GM23338 (cell line): ENCODE measurements at places on chromosomes 7 and 10. TPM values are rescaled to one million over a fixed set of nuclear protein-coding genes. Genes with fewer than 3 reads are reported as not detected.

DNA sequence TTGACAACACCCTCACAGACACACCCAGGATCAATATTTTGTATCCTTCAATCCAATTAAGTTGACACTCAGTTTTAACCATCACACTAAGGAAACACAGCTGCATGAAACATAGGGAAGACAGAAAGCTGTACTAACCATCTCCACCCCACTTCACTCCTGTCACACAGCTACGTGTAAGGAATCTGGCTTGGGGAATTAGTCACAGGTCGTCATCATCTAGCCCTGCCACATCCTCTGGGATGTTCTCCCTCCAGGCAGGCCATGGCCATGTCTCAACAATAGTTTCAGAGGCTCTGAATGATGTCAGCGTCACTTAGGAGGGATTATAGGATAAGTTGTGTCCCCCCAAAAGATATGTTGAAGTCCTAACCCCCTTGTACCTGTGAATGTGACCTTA lies 10.8 kb upstream of the SEMA3C start:
- no peaks in the 10 kb centered on the region for H3K27me3 ChIP-seq
- no peaks in the 10 kb centered on the region for H3K36me3 ChIP-seq
- H3K4me3 ChIP-seq: no peak overlapping the region
- no peak overlapping the region for H3K27ac ChIP-seq

DNA sequence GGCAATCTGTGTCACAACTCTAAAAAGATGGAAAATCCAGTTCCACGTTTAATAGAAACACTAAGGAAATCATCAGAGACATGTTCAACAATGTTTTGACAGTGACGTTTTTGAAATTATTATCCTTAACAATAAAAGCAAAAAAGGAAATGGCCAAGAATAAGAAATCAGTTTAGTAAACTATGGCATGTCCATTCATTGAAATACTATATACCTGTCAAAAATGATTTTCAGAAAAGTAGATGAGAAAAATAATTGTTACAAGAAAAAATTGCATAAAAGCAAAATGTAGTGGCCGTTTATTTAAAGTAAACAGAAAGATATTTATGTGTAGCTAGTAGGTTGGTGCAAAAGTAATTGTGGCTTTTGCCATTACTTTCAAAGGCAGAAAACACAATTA lies 345.4 kb upstream of the NPSR1 start:
- no peaks in the 10 kb centered on the region for H3K4me1 ChIP-seq
- no peak overlapping the region for H3K4me3 ChIP-seq
- no peaks in the 10 kb centered on the region for H3K27me3 ChIP-seq
- no peak overlapping the region for H3K27ac ChIP-seq
- H3K36me3 ChIP-seq: no peaks in the 10 kb centered on the region; the same call in 1 of the 2 replicates

- no peaks in the 10 kb centered on the region for H3K27me3 ChIP-seq
- peaks cover 18% of the 10 kb centered on the region for H3K4me1 ChIP-seq
- H3K27ac ChIP-seq: no peak overlapping the region
- no peak overlapping the region for H3K4me3 ChIP-seq
These were observed 38.6 kb downstream of the RAPGEF5 start for GRCh38 chr7:22318376-22318775.

- DNase-seq: no peak
- H3K4me1 ChIP-seq: no peaks in the 10 kb centered on the region
- no peaks in the 10 kb centered on the region for H3K36me3 ChIP-seq
- H3K27ac ChIP-seq: no peak overlapping the region
These were observed 93.6 kb upstream of the CUX1 start for GRCh38 chr7:101723835-101724234.

The ADAP1 gene
- 4.3 and 9.6 TPM in 2 replicates for total RNA-seq

The RBM20 gene
- 0.04 and 0.17 TPM in 2 replicates for total RNA-seq

GRCh38 chr7:37068038-37068437 lies 343.7 kb upstream of the AOAH start:
- no peaks in the 10 kb centered on the region for H3K27me3 ChIP-seq
- H3K27ac ChIP-seq: no peak overlapping the region
- no peaks in the 10 kb centered on the region for H3K36me3 ChIP-seq

DNA sequence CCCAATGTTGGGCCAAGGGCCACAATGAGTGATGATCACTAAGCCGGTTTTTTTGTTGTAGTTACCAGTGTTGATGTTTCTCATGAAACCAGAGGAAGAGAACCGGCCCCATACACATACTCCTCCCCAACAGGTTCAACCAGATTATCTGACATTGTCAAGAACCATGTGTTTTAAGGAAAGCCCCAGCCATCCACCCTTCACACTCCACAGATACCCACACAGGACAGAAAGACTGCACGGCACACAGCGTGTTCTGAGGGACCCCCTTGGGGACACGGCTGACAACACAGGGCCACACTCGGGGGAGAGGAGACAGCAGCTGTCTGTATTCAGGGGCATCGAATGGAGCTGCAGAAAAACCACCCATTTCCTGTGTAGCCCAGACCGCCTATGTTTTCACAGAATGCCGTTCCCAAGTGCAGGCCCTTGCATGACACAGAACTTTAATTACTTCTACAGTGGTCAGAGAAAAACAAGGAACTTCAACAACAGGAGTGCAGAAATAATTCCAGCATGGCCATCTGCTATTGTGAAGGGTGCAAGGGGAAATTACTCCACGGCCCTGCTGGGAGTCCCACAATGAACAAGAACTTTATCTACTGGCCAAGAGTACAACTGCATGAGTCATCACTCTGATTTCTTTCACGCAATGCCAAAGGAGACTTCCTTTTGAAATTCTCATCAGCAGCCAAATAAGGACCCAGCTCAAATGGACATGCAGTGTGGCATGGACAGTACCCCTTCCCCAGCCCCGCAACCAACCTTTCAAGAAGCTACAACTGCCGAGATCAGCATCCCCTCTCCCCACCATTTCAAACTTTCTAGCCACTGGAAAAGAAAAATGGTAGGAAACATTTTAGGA lies 2.3 kb downstream of the KLF6 start:
- peaks cover 24% of the 10 kb centered on the region for H3K4me1 ChIP-seq
- H3K27ac ChIP-seq: no peak overlapping the region
- 0 out of 2 replicates have a peak, but pooled peaks cover 5% of the 10 kb centered on the region for H3K27me3 ChIP-seq
- no peak for DNase-seq

The PKD2L1 gene
- not detected in 2 replicates for total RNA-seq

The TMEM225B gene
- total RNA-seq: not detected in 2 replicates

The ZCCHC24 gene
- total RNA-seq: 7.2 and 10.1 TPM in 2 replicates

GRCh38 chr7:129008645-129009414 lies 46.1 kb downstream of the TNPO3 start:
- peak overlapping the region; percentile 51; the same call in 1 of the 2 replicates for H3K27ac ChIP-seq
- DNase-seq: no peak
- no peak overlapping the region for H3K4me3 ChIP-seq
- no peaks in the 10 kb centered on the region for H3K4me1 ChIP-seq
- H3K36me3 ChIP-seq: peaks cover 22% of the 10 kb centered on the region; the same call in 1 of the 2 replicates

The KNDC1 gene
- 8.2 and 16.0 TPM in 2 replicates for total RNA-seq

- no peak for DNase-seq
- H3K36me3 ChIP-seq: no peaks in the 10 kb centered on the region
- H3K27ac ChIP-seq: no peak overlapping the region
- no peaks in the 10 kb centered on the region for H3K27me3 ChIP-seq
- H3K4me1 ChIP-seq: no peaks in the 10 kb centered on the region
These were observed 52.8 kb upstream of the ANAPC16 start for GRCh38 chr10:72162978-72163377.

- no peaks in the 10 kb centered on the region for H3K27me3 ChIP-seq
- H3K27ac ChIP-seq: no peak overlapping the region
- no peaks in the 10 kb centered on the region for H3K4me1 ChIP-seq
These were observed 9.6 kb upstream of the AGR3 start for GRCh38 chr7:16891338-16891737.

The CCZ1B gene
- total RNA-seq: 43.0 and 60.1 TPM in 2 replicates

The NRP1 gene
- 3.5 and 3.9 TPM in 2 replicates for total RNA-seq

GRCh38 chr10:125264757-125265578 lies 104.6 kb upstream of the CTBP2 start:
- no peaks in the 10 kb centered on the region for H3K4me1 ChIP-seq
- H3K4me3 ChIP-seq: no peak overlapping the region
- no peak overlapping the region for H3K27ac ChIP-seq
- no peaks in the 10 kb centered on the region for H3K27me3 ChIP-seq
- no peaks in the 10 kb centered on the region for H3K36me3 ChIP-seq

The LHFPL3 gene
- total RNA-seq: 0.24 and 0.43 TPM in 2 replicates

GRCh38 chr10:35896001-35896400 lies 253.9 kb upstream of the FZD8 start:
- H3K36me3 ChIP-seq: no peaks in the 10 kb centered on the region
- H3K4me3 ChIP-seq: no peak overlapping the region
- H3K27me3 ChIP-seq: no peaks in the 10 kb centered on the region
- H3K4me1 ChIP-seq: no peaks in the 10 kb centered on the region
- no peak overlapping the region for H3K27ac ChIP-seq

The PNLIPRP1 gene
- total RNA-seq: not detected in 2 replicates

The NPSR1 gene
- total RNA-seq: not detected in 2 replicates

GRCh38 chr7:68065581-68065980 lies 1068.9 kb downstream of the TYW1 start:
- no peaks in the 10 kb centered on the region for H3K4me1 ChIP-seq
- H3K27me3 ChIP-seq: no peaks in the 10 kb centered on the region
- DNase-seq: no peak
- no peak overlapping the region for H3K4me3 ChIP-seq
- no peak overlapping the region for H3K27ac ChIP-seq

The PPIA gene
- total RNA-seq: 4,367 and 4,717 TPM in 2 replicates

DNA sequence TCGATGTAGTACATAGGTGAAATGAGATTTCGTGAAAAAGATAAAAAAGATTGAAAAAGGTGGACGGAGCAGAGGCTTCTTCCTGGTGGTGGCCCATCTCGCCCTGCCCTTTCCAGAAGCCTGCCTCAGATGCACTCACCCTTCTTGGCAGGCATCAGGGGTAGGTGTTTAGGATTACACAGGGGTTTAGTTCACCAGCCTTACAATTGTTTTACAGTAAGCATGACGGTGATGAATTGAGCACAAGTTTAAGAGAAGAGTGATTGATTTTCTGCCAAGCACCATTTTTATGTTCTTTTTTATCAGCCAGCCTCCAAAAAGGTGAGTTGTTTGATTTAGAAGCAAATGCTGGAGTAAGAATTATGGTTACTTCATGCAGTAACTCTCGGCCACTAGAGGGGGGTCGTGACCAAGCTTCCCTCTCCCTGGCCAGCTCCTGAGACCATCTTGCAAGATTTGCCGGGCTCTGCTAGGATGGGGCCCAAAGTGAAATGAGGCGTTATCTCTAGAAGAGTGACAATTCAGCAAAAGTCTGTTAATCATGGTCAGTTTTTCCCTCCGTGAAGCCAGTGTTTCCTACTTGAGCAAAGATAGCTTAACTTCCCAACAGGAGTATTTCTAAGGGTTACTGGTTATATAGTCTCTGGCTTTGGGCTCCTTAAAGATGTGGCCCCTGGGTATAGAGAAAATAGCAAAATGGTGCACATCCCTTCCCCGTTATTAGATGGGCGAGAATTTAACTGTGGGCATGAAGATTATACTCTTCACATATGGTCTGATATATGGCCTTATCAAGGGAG lies 228.8 kb downstream of the BMPER start:
- no peak overlapping the region for H3K4me3 ChIP-seq
- no peaks in the 10 kb centered on the region for H3K27me3 ChIP-seq
- H3K27ac ChIP-seq: no peak overlapping the region
- DNase-seq: peak; percentile 89
- peaks cover 10% of the 10 kb centered on the region; the same call in 1 of the 2 replicates for H3K4me1 ChIP-seq

GRCh38 chr7:121914676-121915279 lies 41.8 kb downstream of the PTPRZ1 start:
- DNase-seq: no peak
- H3K4me3 ChIP-seq: no peak overlapping the region
- H3K36me3 ChIP-seq: no peaks in the 10 kb centered on the region
- H3K27ac ChIP-seq: peak overlapping the region; percentile 2
- no peaks in the 10 kb centered on the region for H3K27me3 ChIP-seq

The TMEM140 gene
- not detected in 2 replicates for total RNA-seq

The SYT15 gene
- total RNA-seq: 0.39 TPM in 1 of 2 replicates, not detected in the other

The PTPN12 gene
- 131 and 187 TPM in 2 replicates for total RNA-seq

DNA sequence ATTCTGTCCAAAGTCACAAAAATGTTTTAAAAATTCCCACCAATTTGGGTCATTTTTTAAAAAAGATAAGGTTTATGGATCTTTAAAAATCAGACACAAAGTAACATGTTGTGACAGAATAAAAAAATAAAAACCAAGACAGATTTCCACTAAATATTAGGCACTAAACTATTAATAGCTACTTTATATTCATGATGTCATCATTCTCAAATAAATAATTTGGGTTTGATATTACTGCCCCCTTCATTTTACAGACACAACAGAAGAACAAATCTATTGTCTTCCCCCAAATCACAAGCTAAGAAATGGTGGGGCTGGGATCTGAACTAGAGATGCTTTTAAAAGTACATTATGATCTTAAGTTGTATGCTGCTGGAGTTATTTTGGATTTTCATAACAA lies 119.4 kb downstream of the MICU1 start:
- no peaks in the 10 kb centered on the region for H3K27me3 ChIP-seq
- no peaks in the 10 kb centered on the region for H3K36me3 ChIP-seq
- no peak for DNase-seq

GRCh38 chr7:136940917-136941316 lies 72.5 kb downstream of the CHRM2 start:
- H3K27ac ChIP-seq: no peak overlapping the region
- H3K4me1 ChIP-seq: no peaks in the 10 kb centered on the region
- H3K27me3 ChIP-seq: no peaks in the 10 kb centered on the region
- no peaks in the 10 kb centered on the region for H3K36me3 ChIP-seq
- H3K4me3 ChIP-seq: no peak overlapping the region

DNA sequence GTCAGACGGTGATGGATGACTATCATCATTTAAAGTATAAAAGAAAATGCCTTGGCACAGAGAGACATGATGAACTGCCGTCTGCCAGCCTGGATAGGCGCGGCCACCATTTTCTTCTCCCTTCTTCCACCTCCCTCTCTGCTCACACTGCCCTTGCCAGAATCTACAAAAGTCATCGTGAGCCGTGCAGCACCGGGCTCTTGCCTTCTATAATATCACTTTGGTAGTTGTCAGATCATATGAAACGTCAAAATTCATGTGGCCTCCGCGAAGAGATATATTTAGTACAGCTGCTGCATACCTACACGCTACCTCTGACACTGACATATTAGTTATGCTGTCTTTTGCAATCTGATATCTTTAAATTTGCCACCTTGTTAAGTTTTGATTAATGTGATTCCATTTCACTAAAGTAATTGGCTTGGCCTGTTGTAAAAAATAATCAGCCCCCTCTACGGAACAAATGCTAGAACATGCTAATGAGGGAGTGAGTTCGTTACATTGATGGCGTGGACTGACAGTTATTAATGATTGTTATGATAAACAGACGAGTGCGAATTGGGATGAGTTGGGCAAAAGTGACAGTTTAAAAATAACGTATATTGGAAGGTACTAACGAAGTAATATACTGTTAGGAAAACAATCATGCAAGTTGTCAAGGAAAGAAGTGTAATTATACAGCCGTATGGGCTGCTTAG lies 214.9 kb downstream of the LRMDA start:
- no peak overlapping the region for H3K4me3 ChIP-seq
- no peak overlapping the region for H3K27ac ChIP-seq
- 0 out of 2 replicates have a peak, but pooled peaks cover 3% of the 10 kb centered on the region for H3K27me3 ChIP-seq
- no peaks in the 10 kb centered on the region for H3K4me1 ChIP-seq
